Kidney (tissue), 22 donors: ENCODE measurements at places on chromosomes 2 and 18. TPM values are rescaled to one million over a fixed set of nuclear protein-coding genes. Genes with fewer than 3 reads are reported as not detected.

The ACMSD gene
- 44.0 TPM for total RNA-seq

DNA sequence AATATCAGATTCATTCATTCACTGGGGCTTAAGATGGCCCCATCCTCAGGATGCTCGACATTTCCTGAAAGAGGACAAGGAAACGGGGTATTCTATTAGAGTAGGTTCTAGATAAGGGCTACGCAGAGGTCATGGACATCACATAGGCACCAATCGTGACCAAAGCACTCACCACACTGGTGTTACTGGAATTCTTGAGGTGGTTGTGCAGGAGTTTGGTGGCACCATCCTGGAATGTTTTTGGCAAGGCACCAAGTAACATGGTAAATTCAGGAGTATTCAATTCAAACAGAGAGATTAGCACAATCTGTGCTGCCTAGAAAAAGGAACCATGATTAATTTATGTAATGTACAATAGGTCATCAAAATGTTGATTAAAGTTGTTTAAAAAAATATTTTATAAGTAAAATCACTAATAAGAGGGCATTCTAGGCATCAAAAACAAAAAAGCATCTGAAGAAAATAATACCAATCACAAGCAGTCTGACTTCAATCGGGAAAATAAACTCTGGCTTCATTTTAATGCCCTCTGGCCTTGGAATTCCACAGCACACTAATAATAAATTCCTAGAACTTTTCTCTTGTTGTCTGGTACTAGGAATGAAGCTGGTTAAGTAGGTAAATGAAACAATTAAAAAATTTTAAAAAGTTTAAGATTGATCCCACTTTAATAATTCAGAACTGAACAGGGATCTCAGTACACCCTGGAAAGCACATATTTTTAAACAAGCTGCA is 102.8 kb upstream of the TFCP2L1 start:
- no peak for DNase-seq
- H3K4me1 ChIP-seq: no peaks in the 10 kb centered on the region
- peaks cover 7% of the 10 kb centered on the region for H3K36me3 ChIP-seq

DNA sequence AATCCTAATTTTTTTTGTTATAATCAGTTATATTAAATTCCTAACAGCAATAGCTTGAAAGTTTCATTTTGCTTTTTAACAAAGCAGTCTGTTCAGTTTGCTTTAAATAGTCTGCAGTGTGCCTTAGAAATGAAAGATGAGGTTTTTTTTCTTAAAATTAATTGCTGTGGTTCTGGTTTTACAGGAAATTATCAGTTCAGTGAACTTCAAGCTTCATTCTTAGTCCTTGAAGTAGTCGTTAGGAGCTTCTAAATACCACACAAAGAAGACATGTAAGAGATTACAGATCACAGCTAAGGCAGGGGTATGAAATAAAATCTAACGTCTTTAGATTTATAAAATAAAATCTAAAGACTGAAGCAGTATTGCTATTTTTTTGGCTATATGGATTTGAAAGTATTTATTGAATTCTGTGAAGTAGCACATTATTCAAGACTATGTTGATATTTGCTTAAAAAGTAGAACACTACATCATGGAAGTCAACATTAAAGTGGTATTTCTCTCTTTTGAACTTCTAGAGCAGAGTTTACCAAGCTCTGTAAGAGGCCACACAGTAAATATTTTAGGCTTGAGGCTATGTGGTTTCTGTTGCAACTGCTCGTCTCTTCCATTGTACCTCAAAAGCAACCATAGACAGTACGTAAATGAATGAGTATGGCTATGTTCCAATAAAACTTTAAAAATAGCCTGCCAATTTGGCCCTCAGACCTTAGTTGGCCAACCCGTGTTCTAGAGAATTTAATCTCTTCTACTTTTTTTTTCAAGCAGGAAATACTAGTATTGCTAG is 81.5 kb upstream of the STON1 start:
- no peak overlapping the region for H3K4me3 ChIP-seq
- peaks cover 14% of the 10 kb centered on the region for H3K4me1 ChIP-seq
- DNase-seq: no peak
- H3K27me3 ChIP-seq: no peaks in the 10 kb centered on the region

DNA sequence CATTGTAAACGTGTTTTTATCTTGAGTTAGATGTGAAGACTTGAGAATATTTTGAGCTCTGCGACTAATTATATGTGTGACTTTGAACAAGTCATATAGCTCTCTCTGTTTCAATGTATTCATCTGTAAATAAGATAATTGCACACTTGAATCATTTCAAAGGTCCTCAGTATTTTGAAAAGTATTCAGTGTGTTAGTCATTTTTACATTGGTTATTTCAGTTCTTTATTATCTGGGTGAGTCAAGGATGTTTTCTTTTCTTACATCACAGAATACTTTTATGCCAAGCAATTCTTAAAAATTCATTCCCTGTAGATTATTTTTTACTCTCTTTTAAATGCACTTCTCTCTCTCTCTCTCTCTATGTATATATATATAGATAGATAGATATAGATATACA is 1098.0 kb upstream of the ZEB2 start:
- no peak for DNase-seq
- H3K27me3 ChIP-seq: no peaks in the 10 kb centered on the region
- H3K4me3 ChIP-seq: no peak overlapping the region

- no peaks in the 10 kb centered on the region for H3K27me3 ChIP-seq
- H3K36me3 ChIP-seq: no peaks in the 10 kb centered on the region
- no peaks in the 10 kb centered on the region for H3K4me1 ChIP-seq
- no peak for DNase-seq
- H3K27ac ChIP-seq: no peak overlapping the region
Measured at GRCh38 chr2:203544402-203544801, 9.3 kb upstream of the RAPH1 start.

- H3K36me3 ChIP-seq: no peaks in the 10 kb centered on the region
- peaks cover 3% of the 10 kb centered on the region for H3K4me1 ChIP-seq
- H3K4me3 ChIP-seq: no peak overlapping the region
- no peak overlapping the region for H3K27ac ChIP-seq
- no peak for DNase-seq
Measured at GRCh38 chr18:3660739-3661515, 211.0 kb downstream of the TGIF1 start.

The COLEC11 gene
- 7.6 TPM for total RNA-seq

The GLI2 gene
- 3.7 TPM for total RNA-seq

GRCh38 chr18:62808123-62808522 is 92.8 kb downstream of the PHLPP1 start:
- H3K27me3 ChIP-seq: no peaks in the 10 kb centered on the region
- peaks cover 11% of the 10 kb centered on the region for H3K4me1 ChIP-seq
- no peaks in the 10 kb centered on the region for H3K36me3 ChIP-seq
- DNase-seq: no peak
- no peak overlapping the region for H3K4me3 ChIP-seq

GRCh38 chr18:48724442-48724841 is 185.6 kb downstream of the CTIF start:
- no peaks in the 10 kb centered on the region for H3K36me3 ChIP-seq
- H3K4me1 ChIP-seq: no peaks in the 10 kb centered on the region
- H3K27ac ChIP-seq: no peak overlapping the region

The SERPINB11 gene
- not detected for total RNA-seq

GRCh38 chr2:110991911-110992310 is 128.8 kb upstream of the BCL2L11 start:
- H3K4me1 ChIP-seq: no peaks in the 10 kb centered on the region
- H3K36me3 ChIP-seq: no peaks in the 10 kb centered on the region
- no peak overlapping the region for H3K4me3 ChIP-seq
- no peaks in the 10 kb centered on the region for H3K27me3 ChIP-seq

DNA sequence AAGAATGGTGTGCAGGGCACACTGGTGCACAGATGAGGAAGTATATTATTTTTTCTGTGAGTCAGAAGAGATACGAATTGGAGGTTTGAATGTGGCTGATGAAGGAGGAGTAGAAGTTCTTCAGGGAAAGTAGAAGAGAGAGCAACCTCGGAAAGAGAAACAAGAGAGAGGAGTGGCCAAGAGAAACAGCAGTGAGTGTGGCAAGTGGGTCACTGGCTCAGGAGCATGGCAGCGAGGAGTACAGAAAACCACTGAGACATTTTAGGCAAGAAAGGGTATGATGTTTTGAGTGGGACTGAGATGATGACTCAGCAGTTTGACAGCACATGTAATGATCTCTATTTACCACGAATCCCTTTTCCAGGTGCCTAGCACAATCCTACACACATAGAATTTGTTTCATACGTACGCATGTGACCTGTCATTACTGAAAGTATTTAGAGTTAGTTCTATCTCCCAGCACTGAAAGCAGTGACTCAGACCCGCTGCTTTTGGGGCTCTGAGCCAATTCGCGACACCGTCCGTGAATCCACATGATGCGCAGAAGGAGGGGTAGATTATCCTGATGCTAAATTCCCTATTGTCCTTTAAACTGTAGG is 915.4 kb downstream of the DCDC2C start:
- no peak for DNase-seq
- H3K4me3 ChIP-seq: no peak overlapping the region
- H3K27me3 ChIP-seq: no peaks in the 10 kb centered on the region
- H3K36me3 ChIP-seq: no peaks in the 10 kb centered on the region
- no peak overlapping the region for H3K27ac ChIP-seq
- H3K4me1 ChIP-seq: no peaks in the 10 kb centered on the region

DNA sequence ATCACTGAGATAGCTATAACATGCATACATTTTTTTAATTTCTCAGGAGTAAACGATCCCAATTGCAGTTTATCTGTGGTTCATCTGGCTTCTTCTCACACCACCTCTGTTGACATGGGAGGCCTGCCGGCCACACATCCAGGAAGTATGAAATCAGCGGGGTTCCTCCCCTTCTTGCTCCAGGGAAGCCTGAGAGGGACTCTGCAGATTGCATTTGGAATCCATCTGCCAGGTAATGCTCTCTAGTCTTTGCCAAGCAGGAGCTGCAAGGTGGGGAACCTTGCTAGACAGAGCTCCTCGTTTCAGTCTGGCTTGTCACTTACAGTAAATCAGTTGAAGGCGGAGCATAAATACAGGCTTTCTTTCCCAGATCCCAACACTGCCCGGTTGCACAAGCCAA is 49.9 kb downstream of the SOX11 start:
- no peak overlapping the region for H3K27ac ChIP-seq
- no peaks in the 10 kb centered on the region for H3K27me3 ChIP-seq
- H3K4me3 ChIP-seq: no peak overlapping the region
- DNase-seq: no peak
- H3K4me1 ChIP-seq: no peaks in the 10 kb centered on the region

- H3K4me3 ChIP-seq: no peak overlapping the region
- H3K4me1 ChIP-seq: peaks cover 3% of the 10 kb centered on the region
- no peak for DNase-seq
- no peak overlapping the region for H3K27ac ChIP-seq
Measured at GRCh38 chr2:235940330-235940729, 227.9 kb downstream of the GBX2 start.

DNA sequence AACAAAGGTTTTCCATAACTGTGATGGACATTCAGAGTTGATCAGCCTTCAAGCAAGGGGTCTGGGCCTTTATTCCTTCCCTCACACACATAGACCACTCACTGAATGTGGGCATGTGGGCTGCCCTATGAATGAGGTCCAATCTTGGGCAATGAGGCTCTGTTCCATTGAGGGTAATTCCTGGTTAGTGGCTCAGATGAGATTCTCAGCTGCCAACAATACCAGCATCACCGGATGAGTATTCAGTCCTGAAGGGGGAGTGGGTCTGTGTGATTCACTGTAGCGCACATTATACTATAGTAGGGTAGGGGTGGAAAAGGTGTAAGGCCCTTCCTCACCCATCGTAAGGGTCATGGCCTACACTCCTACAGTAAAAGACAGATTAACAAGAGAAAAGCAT is 9.9 kb upstream of the PARD3B start:
- no peaks in the 10 kb centered on the region for H3K4me1 ChIP-seq
- no peak overlapping the region for H3K27ac ChIP-seq
- H3K27me3 ChIP-seq: no peaks in the 10 kb centered on the region
- no peak for DNase-seq
- no peaks in the 10 kb centered on the region for H3K36me3 ChIP-seq

GRCh38 chr18:64810354-64810753 is 661.5 kb upstream of the LINC00305 start:
- no peak overlapping the region for H3K27ac ChIP-seq
- H3K27me3 ChIP-seq: no peaks in the 10 kb centered on the region
- DNase-seq: no peak

GRCh38 chr2:54088191-54088634 is 27.2 kb upstream of the ACYP2 start:
- DNase-seq: no peak
- H3K4me3 ChIP-seq: no peak overlapping the region
- H3K36me3 ChIP-seq: no peaks in the 10 kb centered on the region
- H3K27ac ChIP-seq: no peak overlapping the region

GRCh38 chr2:197201874-197202273 is 108.7 kb downstream of the ANKRD44 start:
- no peak overlapping the region for H3K27ac ChIP-seq
- no peak overlapping the region for H3K4me3 ChIP-seq
- no peaks in the 10 kb centered on the region for H3K36me3 ChIP-seq
- H3K27me3 ChIP-seq: no peaks in the 10 kb centered on the region

- no peak overlapping the region for H3K27ac ChIP-seq
- no peak overlapping the region for H3K4me3 ChIP-seq
- no peaks in the 10 kb centered on the region for H3K27me3 ChIP-seq
- H3K4me1 ChIP-seq: no peaks in the 10 kb centered on the region
Measured at GRCh38 chr2:180778291-180778690, 202.1 kb upstream of the UBE2E3 start.

The OTOF gene
- 0.16 TPM for total RNA-seq

The CFAP65 gene
- total RNA-seq: 2.0 TPM

DNA sequence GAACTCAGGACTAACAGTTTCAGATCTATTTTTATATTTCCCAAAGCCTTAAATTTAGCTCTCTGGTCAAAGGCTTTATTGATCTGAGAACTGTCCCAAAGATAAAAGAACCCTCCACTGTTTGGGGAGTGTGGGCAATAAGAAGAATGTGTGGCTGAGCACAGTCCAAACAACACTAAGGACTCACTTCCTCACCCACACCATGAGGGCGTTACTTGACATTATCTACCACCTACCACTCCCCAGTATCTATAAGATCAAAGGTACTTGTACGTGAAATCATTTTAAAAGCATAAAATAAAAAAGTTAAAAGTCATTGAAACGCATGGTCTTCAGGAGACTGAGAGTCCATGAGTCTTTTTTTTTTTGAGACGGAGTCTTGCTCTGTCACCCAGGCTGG is 54.6 kb upstream of the NFU1 start:
- peaks cover 14% of the 10 kb centered on the region for H3K36me3 ChIP-seq
- no peak overlapping the region for H3K27ac ChIP-seq

- no peaks in the 10 kb centered on the region for H3K36me3 ChIP-seq
- no peak overlapping the region for H3K27ac ChIP-seq
- no peak overlapping the region for H3K4me3 ChIP-seq
- no peak for DNase-seq
Measured at GRCh38 chr18:74149878-74150277, 1.6 kb downstream of the TIMM21 start.
